Esophagus squamous epithelium (tissue), 5 donors: ENCODE measurements at places on chromosomes 1 and 21.

DNA sequence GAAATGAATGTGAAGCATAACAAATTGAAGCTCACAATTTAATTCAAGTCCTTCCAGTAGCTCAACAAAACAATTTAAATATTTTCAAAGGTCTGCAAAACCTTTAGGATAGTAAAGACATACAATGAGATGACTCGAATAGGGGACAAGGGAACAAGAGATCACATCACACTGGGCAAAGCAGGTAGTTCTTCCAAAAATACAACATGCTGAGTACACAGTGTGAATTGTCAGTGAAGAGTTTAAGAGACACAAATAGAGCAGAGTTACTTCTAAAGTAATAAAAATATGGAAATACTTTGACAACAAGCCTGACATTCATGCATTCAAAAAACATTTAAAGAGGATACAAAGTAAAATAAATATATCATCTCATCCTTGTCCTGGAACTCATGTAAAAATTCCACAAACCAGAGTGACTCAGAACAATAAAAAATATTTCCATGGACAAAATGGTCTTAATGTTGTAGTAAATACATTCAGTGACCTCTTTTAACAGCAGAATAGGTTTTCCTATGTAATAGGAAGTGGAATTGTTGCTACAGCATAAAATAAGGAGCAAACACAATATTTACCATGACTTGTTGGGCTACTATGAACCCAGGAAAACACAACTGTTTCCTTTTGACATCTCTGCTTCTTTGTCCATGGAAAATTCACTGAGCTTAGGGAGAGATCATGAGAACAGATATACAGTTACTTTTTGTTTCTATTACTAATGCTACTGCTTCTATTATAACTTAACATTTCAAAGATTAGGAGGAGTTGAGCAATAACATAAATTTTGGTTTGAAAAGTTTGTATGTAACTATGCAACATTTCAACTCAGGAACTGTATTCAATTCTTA, 83.7 kb upstream of the BCL10 start:
- no peak for DNase-seq

DNA sequence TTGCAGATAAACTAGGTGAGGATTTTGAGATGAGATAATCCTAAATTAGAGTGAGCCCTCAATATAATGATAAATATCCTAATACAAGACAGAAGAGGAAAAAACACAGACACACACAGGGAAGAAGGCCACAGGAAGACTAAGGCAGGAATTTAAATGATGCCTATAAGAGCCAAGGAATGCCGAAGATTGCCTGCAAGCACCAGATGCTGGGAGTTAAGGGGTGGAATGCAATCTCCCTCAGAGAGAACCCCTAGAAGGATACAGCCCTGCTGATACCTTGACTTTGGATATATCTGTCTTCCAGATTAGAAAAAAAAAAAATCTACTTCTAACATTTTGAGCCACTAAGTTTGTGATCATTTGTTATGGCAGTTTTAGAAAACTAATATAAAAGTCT, 299.7 kb upstream of the PRMT6 start:
- no peak for DNase-seq

DNA sequence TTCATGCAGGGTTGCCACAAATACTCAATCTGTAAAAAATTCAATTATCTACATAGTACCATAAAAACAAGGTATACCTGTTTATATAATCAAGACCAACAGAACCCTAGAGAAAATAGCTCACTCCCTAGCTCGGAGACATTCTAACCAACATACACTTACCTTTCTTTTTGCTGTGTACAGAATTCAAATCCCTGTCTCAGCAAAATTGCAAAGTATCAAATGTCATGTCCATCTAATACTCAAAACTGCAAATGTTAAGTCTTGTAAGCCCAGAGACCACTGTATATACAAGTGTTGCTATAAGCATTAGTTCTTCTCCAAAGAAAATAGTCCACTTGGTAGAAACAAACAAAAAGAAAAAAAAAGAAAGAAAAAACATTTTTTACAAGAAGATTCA, 16.2 kb upstream of the SELE start:
- DNase-seq: no peak

DNA sequence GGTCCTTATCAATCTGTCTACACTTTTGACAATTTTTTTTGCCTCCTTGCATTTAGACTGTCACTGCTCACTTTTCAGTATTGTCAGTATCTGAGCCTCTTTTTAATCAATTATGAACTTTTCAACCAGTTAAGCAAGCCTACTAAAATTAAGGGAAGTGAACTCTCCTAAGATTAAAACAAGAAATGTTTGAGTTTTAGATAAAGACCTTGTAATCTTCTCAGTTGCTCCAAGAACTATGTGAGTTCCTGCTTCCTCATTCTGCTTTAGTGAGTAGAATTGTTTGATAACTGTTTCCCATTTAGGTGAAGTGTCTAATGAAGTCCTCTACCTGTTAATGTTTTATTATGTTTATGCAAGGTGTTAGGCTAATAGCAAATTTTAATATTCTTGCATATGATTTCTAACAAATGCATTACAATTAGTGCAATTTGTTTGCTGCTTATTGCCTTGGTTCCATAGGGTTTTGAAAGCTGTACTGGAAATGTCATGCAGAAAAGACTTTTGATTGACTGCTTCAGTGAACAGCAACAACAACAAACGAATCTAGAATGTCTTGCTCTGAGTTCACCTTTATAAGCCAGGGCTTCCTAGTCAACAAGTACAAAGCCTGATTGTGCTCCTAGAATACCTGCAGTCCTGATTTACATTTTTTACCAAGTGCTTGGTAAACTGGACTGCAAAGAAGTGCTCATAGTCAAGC, 40.9 kb downstream of the PLA2G4A start:
- no peak for DNase-seq

DNA sequence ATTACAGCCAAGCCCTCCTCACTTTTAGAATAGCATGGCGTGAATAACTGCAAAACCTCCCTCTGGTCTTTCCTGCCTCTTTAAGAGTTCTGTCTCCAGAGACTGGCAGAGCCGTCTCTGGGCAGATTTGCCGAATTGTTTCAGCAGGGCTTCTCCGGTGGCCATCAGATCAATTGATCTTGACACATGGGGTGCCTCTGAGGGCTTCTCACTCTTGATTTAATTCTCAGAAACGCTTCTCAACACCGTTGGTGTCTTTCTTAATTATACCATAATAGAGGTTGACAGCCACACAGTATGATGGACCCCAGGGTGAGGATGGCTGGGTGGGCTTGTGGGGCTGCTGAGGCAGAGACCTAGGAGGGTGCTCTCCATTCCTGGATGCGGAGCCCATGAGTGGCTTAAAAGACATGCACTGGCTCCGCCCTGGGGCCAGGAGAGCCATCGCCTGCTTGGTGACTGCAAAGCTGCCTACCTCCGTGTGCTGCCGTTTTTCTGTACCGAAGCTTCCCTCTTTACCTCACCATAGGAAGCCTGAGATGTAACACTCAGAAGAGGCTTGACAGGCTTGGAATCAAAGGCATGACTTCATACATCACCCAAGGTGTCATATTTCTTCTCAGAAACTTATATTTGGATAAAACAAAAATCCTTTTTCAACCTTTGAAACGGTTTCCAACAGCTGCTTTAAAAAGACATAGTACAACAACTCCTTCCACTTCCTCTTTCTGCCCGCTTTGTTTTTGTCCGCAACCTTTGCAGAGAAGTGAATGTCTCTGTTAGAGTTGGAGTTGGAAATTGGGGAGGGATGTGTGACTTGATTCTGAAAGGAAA, 82.9 kb downstream of the GALNT2 start:
- no peak for DNase-seq

- no peak for DNase-seq
Measured at GRCh38 chr1:175678471-175678870, 64.9 kb downstream of the TNR start.

DNA sequence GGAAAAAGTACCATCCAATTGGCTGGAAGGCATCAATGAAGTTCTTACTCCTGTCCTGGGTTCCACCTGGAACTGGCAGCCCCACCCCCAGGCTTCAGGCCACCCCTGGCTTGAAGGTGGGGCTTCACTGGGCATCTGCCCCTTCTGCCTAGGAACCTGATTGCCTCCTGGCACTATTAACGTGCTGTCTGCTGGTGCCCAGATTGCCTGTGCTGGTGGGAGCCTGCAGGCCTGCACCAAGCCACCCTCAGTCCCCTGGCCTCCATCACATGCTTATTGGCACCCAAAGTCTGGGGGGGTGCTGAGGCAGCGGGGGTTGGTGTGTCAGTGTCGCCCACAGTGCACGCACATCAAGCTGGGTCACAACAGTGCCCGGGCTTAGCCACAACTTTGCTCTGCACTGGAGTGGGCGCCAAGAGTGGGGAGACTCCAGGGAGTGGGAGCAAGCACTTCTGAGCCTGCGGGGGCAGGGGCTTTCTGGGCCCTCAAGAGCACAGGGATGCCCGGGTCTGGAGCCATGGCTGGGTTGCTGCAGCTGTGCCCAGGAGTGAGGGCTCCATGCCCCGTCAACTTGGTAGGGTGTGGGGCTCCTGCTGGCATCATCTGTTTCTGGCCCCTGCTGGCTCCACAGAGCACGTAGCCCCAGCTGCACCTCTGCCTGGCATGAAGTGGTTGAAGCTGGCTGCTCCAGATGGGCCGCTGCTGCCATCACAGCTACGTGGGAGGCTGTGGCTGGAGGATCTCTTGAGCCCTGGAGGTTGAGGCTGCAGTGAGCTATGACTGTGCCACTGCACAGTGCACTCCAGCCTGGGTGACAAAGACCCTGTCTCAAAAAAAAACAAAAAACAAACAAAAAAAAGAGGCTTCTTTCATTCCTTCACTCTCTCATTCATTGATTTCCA, 4.1 kb upstream of the LSM10 start:
- no peak for DNase-seq
